ENCODE measurements at places on chromosomes 6 and 20. TPM values are rescaled to one million over a fixed set of nuclear protein-coding genes. Genes with fewer than 3 reads are reported as not detected.

Gene IP6K3
- not detected for total RNA-seq

Gene LY86
- total RNA-seq, result 4.6 TPM

Gene THBS2
- total RNA-seq, result not detected

Gene SOBP
- total RNA-seq, result 0.14 TPM

Gene TFAP2C
- not detected for total RNA-seq

Gene GPX5
- not detected for total RNA-seq
